CD4-positive, alpha-beta T cell treated with Interleukin-4 for 4 hours (primary cell): ENCODE measurements at places on chromosomes 3 and 15.

GRCh38 chr3:108088146-108088545, 2.7 kb downstream of the CD47 start:
- no peak for DNase-seq

DNA sequence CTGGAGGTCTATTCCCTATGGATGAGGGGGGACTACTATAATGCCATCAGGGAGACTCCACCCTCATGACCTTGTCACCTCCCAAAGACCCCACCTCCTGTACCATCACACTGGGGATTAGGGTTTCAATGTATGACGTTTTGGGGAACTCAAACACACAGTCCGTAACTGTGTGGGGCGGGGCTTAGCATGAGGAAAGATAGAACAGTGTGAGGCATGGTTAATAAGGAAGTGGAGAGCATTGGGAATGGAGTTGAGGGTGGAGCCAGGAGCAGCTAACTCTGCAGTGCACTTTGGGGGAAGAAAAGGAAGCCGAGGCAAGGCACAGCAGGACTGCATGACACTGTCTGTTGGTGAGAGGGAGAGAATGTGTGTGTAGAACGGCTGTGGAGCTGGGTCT, 90.9 kb upstream of the AGBL1 start:
- DNase-seq = no peak

DNA sequence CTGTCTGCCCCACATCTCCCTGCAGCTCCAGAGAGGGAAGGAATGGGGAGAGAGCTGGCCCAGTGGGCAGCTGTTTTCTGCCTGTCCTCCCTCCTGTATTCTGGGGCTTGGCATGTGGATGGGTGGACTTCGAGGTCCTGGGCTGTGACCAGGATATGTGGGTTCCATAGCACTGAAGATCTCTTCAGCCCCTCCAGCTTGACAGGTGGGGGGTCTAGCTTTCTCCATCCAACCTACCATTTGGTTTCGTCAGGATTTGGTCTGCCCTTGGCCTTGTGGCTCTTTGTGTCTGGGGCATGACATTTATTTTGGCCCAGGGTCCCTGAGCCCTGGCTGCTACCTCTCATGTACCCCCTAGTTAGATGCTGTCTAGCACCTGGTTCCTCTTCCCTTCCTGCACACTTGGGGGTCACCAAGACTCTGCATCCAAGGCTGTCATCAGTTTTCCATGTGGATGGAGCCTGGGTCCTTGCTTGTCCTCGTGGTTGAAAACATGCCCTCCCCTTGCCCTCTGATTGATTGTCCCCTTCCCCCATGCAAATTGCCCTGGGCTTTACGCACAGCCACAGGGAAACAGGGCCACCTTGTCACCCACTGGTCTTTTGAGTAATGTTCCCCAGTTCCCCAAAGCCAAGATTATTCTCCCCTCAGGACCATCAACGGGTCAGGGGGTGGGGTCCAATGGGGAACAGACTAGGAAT, 3.2 kb downstream of the EPHB3 start:
- no peak for DNase-seq

- DNase-seq = no peak
These were observed 243.3 kb downstream of the FAM43A start for GRCh38 chr3:194928831-194929577.

GRCh38 chr3:153158961-153159735, 2.9 kb upstream of the RAP2B start:
- DNase-seq = no peak

DNA sequence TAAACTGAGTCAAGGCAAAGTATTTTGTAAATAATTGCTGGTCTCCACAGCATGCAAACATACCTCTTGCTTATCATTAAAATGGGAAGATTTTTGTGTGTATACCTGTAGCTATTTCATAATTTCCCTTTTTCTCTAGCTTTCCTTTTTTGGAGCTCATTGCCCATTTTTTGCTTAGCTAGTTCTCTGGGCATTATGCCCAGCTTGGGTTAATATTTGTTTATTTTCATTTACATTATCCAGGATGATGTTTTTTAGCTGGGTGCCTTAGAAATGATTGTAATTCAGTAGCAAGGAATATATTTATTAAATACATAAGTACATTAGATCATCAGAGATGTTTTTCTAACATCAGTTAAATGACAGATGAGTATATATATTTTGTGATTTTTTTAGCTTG, 1271.7 kb upstream of the GBE1 start:
- no peak for DNase-seq

- no peak for DNase-seq
These were observed 102.9 kb upstream of the BFSP2 start for GRCh38 chr3:133296981-133297380.

DNA sequence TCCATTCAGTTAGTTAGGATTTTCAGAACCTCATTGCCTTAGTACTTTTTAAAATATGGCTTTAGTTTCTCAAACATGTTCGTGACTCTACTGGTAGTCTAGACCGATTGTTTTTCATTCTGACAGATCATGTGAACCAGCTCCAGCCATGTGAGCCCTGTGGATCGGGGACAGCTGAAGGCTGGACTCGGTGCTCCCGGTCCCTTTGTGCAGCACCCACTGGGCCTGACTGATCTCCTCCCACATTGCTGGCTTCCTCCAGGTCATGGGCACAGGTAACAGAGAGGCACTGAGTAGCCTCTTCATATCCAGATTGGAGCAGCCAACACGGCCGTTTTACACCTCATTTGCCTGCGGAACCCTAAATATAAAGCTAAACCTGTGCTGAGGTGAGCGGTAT, 30.5 kb downstream of the NIPA2 start:
- DNase-seq = no peak

DNA sequence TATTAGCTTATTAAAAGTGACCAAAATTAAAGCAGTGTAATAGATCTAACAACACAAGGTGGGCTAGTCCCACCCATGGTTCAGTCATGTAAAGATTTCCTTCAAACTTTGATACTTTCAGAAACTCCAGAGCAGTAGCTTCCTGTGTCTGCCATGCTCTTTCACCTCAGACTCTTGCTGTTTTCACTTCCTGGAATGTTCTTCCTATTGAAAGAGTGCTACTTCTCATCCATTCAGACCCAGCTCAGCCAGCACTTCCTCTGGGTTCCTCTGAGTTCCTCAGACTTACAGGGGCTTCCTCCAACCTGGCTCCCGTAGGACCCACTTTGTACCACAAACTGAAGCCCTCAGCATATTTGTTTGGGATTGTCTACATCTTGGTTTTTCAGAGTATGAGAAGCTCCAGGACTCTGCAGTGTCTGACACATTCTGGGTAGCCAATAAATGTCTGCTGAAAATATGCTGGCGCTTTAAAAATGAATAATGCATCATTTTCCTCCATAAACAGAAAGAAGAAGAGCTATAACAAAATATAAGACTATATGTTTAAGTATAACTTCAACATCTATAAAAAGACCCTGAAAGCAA, 18.0 kb downstream of the NCEH1 start:
- DNase-seq = no peak

DNA sequence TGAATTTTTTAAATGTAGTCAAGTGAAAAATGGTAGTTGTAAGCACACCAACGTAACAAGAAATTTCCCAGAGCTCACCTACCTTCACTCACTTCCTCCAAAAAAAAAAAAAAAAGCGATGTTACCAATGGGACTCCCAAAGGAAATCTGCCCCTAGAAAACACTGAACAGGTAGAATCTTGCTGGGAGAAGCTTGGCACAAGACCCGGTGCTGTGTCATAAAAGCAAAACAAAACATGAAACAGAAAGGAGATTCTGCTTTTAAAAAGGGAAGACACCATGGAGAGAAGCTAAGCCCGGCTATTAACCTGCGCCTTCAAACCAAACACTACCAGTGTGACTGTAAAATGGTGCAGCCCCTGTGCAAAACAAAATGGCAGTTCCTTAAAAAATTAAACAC, 40.5 kb downstream of the PGPEP1L start:
- no peak for DNase-seq

DNA sequence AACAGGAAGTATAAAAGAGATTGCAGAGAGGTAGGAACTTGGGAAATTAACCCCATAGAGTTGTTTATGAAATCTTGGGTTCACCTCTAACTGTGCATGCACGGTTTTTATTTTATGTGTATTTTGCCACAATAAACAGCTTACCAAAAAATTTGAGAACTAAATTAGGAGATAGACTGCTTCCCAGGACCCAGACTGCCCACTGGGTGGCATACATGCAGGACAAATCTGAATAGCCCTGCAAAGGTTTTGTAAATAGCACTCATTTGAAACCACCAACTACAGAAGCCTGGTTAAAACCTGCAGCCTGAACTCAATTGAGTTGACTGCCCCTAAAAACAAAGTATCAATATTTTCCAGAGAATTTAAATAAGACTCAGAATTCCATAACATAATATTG, 96.4 kb upstream of the SLCO2A1 start:
- no peak for DNase-seq

DNA sequence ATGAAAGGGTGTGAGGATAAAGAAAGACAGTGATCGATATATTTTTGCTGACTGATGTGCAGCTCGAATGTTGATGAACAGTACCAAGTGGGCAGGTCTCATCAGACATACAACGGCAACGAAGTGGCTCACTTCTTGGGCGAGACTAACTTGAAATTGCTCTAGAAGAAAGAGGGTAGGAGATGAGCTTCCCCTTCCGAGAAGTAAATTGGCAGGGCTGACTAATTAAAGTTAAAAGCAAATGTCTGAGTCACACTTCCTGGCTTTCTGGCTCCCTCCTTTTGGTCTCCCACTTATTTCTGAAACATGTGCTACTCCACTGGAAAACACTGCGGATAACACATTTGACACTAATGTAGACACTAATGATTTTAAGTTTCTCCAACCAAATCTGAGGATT, 228.3 kb downstream of the ABHD5 start:
- DNase-seq = no peak

- DNase-seq = no peak
These were observed 29.1 kb upstream of the RASA2 start for GRCh38 chr3:141457624-141458236.

DNA sequence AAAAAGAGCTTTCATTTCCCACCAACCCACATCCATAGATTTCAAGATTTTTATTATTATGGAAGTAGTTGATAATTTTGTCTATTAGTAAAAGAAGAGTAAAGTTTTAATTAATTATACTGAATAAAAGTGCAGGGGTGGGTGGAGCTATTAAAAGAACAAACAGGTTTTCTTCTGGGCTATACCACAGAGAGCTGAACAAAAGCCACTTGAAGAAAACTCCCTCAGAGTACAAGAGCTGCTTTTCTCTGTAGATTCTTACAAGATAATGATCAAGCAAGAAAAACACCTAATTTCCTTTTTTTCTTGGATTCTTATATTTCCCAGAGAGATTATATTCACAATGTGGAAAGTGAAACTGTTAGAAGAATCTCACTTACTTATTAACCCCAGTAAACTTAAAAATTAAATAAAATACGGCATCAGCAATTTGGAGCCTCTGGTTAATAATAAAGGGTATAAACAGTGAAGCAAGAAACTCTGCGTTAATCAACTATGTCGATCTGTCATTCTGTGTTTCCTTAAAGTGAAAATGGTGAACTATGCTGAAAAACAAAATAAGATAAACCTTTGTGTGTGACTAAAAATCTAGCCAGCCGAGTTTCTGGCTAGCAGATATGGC, 84.9 kb downstream of the THBS1 start:
- DNase-seq = no peak

GRCh38 chr3:71066849-71067261, 516.7 kb downstream of the FOXP1 start:
- DNase-seq = peak; percentile 75

DNA sequence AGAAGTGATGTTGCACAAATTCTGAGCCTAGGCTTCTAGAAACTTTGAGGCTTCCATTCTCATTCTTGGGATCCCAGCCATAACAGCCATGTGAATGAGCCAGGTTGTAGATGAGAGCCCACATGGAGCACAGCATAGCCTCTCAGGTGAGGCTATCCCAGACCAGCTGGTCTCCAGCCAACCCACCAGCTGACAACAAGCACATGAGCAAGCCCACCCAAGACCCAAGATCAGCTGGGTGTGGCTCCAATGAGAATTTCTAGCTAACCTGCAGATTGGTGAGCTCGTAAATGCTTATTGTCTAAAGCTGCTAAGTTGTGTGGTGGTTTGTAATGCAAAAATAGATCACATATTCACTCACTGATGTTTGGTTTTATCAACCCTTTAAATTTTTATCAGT, 14.4 kb downstream of the KY start:
- no peak for DNase-seq

- DNase-seq = no peak
These were observed 78.4 kb downstream of the THRB start for GRCh38 chr3:24416224-24416623.

- no peak for DNase-seq
These were observed 32.2 kb upstream of the IL20RB start for GRCh38 chr3:136925425-136926190.

GRCh38 chr3:71185733-71186455, 397.6 kb downstream of the FOXP1 start:
- DNase-seq = peak; percentile 72

DNA sequence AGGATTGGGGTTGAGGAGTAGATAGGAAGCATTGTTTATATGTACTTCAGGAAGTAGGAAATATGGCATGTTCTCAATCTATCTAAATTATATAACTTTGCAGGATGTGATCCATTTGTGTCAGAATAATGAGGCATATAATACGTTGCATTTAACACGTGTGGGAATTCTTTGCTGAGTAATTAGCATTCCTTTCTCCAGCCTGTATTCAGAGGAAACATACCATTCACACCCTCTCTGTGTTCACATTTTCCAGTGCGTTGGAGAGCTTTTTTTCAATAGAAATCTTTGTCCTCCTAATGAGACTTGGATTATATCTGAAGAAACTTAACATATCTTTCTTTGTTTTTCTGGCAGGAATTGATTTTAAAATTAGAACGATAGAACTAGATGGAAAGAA, 33.0 kb upstream of the APH1B start:
- DNase-seq = no peak

DNA sequence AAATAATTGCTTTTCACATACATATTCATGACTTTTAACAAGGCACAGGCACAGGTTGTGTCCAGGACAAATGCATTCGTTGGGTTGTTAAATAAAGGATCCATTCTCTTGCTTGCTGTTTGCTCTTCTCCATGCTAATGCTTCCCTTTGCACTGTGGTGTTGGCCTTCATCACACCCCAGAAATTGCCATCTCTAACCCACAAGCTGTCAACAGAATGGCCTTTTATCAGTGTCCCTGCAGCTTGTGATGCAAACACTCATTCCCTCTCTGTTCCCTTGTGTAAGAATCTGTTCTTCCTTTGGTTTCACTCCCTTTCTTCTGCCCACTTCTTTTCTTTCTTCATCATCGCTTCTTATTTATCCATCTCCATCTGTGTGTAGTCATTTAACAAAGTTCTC, 72.2 kb downstream of the SLC7A14 start:
- no peak for DNase-seq

DNA sequence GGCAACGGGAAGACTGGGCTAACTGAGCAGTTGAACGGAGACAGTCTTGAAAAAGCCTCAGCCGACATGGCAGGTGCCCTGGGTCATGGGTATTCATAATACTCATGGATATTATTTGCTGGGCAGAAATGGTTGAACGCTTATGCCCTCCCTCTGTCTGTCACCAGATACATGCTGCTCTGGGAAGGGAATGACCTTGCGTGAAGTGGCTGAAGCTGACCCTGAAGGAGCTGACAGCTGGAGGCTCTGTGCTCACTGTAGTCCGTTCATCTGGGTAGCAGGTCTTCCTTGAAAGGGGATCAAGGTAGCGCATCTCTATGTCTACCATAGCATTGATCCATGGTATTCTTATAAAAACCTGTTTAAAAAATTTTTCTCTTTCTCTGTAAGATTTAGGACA, 390.7 kb downstream of the PDCD6IP start:
- no peak for DNase-seq

- DNase-seq = no peak
These were observed 142.7 kb upstream of the RBMS3 start for GRCh38 chr3:29138171-29138570.

GRCh38 chr3:136804141-136804540, 14.8 kb upstream of the SLC35G2 start:
- DNase-seq = no peak
